ENCODE measurements at places on chromosomes 2 and 18. TPM values are rescaled to one million over a fixed set of nuclear protein-coding genes. Genes with fewer than 3 reads are reported as not detected.

- DNase-seq, result no peak
Observed at GRCh38 chr18:58716060-58716756, 44.9 kb downstream of the MALT1 start.

DNA sequence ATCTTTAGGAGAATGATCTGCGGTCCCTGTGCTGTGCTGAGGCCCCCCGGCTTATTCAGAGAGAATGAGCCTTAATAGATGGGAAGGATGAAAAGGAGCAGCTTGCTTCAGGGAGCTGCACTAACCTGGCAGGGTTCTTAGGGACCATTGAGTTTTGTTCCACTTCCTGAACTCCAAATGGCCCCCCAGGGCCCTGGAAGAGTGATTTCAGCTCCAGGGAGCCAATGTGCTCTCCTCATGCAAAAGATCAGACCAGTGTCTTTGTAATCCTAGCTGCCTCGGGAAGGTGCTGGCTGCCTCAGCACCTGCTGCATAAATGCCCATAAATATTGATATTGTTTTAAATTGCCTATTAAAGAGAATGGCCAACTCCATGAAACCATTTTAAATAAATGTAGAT, 210.2 kb downstream of the NCK2 start:
- DNase-seq, result no peak

DNA sequence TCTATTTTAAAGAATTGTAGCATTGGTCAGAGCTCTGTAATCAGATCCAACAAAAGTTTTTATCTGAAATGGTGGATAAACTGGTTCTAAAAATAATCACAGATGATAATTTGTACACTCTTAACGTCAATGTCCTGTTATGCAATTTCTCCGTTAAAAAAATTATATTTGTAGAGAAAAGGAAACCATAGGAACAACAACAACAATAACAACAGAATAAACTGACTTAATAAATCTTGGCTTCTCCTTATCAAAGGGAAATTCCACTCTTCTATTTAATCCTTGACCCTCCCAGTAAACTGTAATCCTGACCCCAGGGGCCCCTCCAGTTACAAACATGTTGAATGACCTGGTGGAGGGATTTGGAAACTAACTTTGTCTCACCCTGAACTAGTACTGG, 78.6 kb upstream of the ZFP36L2 start:
- DNase-seq, result peak; percentile 54

Gene CCDC148
- 0.26 TPM for polyA plus RNA-seq

- no peak for DNase-seq
Observed at GRCh38 chr2:88811233-88811632, 119.8 kb downstream of the RPIA start.

- DNase-seq, result no peak
Observed at GRCh38 chr2:177283906-177284305, 19.4 kb upstream of the NFE2L2 start.

Gene UGT1A8
- polyA plus RNA-seq, result not detected

Gene CTLA4
- polyA plus RNA-seq, result not detected

Gene SCN2A
- not detected for polyA plus RNA-seq

Gene ACOXL
- polyA plus RNA-seq, result 0.32 TPM

DNA sequence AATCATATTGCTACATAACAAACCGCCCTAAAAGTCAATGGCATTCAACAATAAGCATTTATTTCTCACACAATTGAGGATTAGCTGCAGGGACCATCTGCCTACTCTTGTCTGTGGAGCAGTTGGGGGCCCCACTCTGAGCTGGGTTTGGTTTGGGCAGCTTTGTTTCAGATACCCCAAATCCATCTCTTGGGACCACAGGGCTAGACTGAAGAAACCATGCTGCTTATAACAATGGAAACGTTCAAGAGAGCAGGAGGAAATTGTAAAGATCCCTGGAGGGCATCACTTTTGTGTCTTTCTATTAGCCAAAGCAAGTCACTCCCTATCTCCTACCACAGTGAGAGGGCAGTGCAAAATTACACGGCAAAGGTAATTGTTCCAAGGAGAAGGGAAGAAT, 146.5 kb upstream of the MGAT5 start:
- no peak for DNase-seq

- DNase-seq, result no peak
Observed at GRCh38 chr2:240447934-240448333, 12.5 kb downstream of the GPC1 start.

GRCh38 chr2:128468186-128468920, 149.7 kb upstream of the HS6ST1 start:
- DNase-seq, result no peak

- DNase-seq, result no peak
Observed at GRCh38 chr18:48375150-48375800, 33.9 kb downstream of the ZBTB7C start.

- no peak for DNase-seq
Observed at GRCh38 chr2:16365366-16365765, 300.3 kb downstream of the CYRIA start.

DNA sequence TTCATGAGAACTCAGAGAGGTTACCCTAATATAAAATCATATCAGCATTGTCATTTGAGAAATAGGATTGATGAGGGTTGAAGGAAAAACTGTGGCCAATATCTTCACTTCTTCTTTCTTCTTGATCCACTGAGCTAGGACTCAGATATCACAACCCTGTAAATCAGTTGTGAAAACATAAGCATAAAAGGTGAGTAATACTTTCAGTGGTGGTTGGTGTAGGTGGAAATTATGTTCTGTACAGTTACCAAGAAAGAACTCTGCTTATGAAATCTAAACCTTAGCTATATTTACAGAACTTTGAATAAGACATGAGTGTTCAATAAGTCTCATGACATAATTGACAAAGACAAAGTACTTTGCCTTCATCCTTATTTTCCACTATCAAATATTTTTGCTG, 56.3 kb downstream of the PAX3 start:
- DNase-seq, result no peak

- no peak for DNase-seq
Observed at GRCh38 chr2:47011696-47012095, 96.1 kb upstream of the MCFD2 start.

DNA sequence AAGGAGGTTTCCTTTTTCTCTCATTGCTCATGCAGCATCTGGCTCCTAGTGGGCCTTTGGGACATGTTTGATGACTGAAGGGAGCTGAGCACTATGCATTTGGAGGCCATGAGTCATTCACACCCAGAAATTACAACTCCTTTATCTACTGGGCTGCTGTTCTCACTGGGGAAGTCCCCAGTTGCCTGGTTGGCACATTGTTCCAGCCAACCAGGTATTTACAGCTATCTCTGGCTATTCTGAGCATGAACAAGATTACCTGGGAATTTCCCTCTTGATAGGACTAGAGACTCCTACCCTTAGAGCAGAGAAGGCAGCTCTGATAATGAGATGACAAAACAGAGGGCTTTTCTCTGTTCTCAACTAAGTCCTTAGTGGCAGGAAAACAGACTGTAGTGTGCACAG, 206.5 kb downstream of the SETBP1 start:
- no peak for DNase-seq

- no peak for DNase-seq
Observed at GRCh38 chr2:168201584-168202116, 45.7 kb downstream of the STK39 start.

DNA sequence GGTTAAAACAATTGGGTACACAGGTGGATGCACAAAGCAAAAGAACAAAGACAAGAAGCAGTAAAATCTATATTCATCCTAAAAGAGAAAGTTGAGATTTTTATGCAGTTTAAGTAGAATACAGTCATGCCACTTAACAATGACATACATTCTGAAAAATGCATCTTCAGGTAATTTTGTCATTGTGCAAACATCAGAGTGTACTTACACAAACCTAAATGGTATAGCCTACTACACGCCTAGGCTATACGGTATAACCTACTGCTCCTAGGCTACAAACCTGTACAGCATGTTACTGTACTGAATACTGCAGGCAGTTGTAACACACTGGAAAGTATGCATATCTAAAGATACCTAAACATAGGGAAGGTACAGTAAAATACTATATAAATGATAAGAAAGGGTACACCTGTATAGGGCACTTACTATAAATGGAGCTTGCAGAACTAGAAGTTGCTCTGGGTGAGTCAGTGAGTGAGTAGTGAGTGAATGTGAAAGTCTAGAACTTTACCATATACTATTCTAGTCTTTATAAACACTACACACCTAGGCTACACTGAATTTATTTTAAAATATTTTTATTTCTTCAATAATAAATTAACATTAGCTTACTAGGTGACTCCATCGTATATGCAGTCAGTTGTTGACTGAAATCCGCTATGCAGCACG, 132.9 kb downstream of the BARD1 start:
- no peak for DNase-seq

GRCh38 chr2:15967415-15968279, 27.3 kb downstream of the MYCN start:
- no peak for DNase-seq

Gene TCF4
- 105 TPM for polyA plus RNA-seq

Data from hindlimb muscle (tissue), 1 donor.